Activated CD4-positive, CD25-positive, alpha-beta regulatory T cell (primary cell): ENCODE measurements at places on chromosomes 7 and 10.

DNA sequence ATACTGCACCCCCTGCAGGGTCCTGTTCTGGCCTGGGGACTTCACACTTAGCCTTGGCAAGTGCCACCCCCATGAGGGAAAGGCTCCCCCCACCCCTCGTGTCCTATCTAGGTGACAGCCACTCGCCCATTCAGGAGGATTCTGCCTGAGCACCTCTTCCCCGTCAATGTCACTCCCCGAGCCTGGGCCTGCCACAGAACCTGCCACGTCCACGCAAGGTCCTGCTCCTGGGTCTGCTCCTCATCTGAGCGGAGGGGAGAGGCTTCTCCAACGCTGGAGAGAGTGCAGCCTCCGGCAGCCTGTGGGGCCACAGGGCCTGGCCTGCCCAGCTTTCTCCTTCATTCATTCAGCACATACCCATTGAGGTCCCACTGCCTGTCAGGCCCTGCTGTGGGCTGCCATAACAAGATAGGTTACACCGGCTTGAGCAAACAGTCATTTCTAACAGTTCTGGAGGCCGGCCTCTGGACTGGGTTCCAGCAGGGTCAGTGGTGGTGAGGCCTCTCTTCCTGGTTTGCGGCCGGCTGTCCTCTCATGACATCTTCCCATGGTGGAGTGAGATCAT, 92.0 kb upstream of the RET start:
- DNase-seq: no peak

DNA sequence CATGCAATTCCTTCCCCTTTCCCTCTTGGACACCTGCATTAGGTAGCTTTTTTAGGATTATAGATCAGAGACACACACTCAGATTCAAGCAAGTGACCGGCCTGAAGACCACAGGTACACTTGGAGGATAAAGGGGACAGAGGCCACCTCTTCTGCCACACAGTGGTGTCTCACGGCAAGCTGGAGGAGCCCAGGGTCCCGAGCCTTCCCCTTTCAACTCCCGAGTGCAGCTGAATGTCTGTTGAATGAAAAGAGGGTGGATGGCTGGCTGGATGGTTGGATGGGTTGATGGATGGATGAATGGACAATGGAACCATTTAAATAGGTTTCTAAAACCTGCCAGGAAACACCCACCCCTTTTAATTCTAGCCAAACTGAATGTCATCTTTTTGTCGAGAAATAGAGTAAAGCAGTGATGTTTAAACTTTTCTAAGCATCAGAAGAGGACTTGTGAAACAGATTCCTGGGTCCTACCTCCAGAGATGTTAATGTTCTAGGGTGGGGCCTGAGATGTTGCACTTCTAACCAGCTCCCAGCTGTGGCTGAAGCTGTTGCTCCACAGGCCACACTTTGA, 49.2 kb upstream of the ZMIZ1 start:
- no peak for DNase-seq

GRCh38 chr10:14687340-14687739, 87.4 kb downstream of the FAM107B start:
- DNase-seq: no peak

DNA sequence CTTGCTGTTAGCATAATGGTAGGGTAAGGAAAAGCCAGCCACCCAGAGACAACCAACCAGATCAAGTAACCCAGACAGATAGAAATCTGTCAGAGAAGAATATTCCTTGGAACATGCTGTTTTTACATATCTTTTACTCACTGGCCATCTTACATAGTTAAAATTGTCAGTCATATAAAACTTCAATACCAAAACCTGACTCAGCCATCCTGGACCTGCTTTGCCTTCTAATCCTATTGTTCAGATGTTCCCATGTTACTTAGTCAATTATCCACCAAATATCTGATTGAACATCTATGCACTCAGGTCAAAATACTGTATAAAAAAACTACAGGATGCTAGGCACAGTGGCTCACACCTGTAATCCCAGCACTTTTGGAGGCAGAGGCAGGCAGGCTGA, 466.5 kb upstream of the NRP1 start:
- no peak for DNase-seq

- no peak for DNase-seq
Observed at GRCh38 chr10:104345941-104346340, 7.7 kb upstream of the ITPRIP start.
